CD8-positive, alpha-beta T cell (primary cell): ENCODE measurements at places on chromosomes 1 and 21.

- no peak for DNase-seq
Measured at GRCh38 chr1:240956020-240956419, 344.1 kb upstream of the GREM2 start.

- no peak for DNase-seq
Measured at GRCh38 chr21:27406300-27407009, 439.6 kb upstream of the ADAMTS5 start.

DNA sequence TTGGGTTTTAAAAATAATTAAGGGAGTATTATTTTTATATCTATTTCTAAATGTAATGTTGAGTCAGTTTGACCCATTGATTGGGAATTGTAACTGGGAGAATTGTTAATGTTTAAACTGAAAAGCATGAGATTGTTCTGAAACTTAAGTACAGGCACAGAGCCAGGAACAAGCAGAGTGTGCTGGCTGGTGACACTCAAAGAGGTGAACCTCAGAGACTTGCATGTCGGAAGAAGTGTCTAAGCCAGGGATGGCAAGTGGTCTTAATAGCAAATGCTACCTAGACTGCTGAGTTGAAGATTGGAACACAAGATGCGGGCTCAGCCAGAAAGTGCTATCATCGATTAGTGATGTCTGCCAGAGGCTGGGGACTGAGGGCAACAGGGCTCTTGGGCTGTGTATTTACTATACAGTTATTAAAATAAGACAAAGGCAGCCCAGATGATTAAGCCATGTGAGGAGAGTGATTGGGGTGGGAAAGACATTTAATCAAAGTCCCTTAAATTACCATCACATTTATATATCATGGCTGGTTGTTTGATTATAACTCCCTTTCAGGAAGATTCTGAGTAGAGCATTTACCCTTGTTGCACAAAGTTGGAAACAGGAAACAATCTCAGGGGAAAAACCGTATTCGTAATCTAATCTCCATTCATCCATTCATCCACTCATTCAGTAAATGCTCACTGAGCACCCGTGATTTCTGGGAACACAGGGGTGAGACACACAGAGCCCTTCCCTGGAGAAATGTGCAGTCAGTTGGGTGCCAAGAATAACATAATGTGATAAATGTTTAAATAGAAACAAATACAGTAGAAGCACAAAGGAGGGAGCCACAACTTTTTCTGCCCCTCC is 42.8 kb downstream of the C8A start:
- DNase-seq = no peak

GRCh38 chr1:221824025-221824424 is 82.1 kb upstream of the DUSP10 start:
- DNase-seq = no peak

GRCh38 chr1:3746830-3747521 is 5.3 kb upstream of the CCDC27 start:
- DNase-seq = peak; percentile 88

- DNase-seq = no peak
Measured at GRCh38 chr1:228445843-228446650, 29.4 kb upstream of the TRIM17 start.
